ENCODE measurements at places on chromosomes 4 and X.

GRCh38 chr4:23897564-23898109 is 7.8 kb upstream of the PPARGC1A start:
- no peak for DNase-seq

- no peak for DNase-seq
Observed at GRCh38 chrX:123648028-123648810, 84.6 kb downstream of the THOC2 start.

DNA sequence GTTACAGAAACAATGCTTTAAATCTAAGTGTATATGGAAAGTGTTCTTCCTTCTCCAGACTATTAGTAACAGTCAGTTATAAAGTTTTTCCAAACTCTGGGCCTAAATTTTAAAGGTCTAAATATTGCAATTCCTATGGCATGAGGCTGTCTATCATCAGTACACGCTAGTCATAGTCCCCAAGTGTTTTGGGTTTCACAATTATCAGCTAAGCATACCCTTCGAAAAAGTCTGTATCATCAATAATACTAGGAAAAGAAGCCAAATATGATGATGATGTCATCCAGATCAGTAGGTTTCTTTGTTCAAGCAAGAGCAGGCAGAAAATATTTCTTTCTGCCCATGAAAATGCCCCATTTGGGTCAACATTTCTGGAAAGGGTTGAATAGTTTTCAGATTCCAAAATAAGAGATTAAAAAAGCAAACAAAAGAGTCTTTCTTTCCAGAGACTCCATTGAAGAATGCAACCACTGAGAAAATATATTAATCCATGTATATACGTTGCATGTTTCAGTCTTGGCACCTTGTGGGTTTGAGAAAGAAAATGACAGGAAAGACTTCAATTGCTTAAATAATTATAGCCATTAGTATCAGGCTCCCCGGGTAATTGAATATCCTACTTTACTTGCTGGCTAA is 173.8 kb downstream of the CAMK2D start:
- DNase-seq, result no peak

- DNase-seq, result no peak
Observed at GRCh38 chr4:70619288-70619687, 9.3 kb upstream of the ENAM start.

- DNase-seq, result no peak
Observed at GRCh38 chrX:70046978-70047377, 2.8 kb downstream of the AWAT2 start.

DNA sequence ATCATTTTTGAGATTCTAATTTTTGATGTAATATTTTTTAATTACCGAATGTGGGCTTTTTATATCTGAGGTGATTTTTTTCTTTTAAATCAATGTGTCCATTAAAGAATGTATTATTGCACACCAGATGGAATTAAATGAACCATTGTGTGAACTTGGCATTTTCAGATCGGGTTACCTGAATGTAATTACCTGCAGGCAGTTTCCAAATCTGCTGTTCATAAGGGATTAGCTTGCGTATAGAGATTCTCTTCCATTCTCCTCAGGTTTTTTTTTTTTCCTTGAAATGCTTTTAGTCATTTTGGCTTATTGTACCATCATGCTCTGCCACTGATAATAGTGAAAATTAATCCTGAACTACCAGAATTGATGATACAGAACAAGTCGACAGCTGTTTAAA is 511.5 kb upstream of the ATOH1 start:
- no peak for DNase-seq

GRCh38 chr4:174119830-174120229 is 163.6 kb downstream of the FBXO8 start:
- DNase-seq, result no peak

DNA sequence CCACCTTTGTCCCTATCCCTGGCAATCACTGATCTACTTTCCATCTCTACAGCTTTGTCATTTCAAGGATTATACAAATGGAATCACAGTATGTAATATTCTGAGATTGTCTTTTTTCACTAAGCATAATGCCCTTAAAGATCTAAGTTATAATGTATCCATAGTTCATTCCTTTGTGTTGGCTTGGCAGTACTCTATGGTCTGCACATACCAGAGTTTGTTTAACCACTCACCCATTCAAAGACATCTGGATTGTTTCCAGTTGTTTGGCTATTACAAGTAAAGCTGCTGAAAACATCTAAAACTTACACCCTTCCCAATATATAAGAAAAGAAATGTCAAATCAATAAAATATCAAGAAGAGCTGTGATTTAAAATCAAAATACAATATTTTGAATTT is 26.0 kb upstream of the AWAT1 start:
- DNase-seq, result no peak

DNA sequence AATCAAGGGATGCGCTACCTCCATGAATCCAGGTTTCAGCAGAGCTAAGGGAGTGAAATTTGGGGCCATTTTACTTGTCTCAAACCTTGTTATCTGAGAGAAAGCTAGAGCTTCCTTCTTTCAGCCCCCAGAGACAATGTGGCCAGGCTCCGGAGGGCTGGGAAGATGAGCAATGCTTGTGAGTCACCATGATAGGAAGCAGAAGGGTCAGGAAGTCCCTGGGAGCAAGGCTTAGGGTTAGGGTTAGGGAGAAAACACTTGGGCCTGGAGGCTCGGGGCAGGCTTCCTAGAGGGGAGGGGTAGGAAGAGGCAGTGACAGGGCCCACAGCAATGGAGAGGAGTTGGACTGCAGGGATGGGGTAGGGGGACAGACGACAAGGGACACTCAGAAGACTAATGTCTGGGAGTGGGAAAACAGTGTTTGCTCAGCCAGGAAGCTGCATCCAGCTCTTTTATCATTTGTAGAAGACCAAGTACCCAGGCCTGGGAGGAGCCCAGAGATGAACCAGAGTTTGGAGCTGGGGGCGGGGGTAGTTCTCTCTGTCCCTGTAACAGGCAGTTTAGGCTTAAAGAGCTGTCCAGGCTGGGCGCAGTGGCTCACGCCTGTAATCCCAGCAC is 16.4 kb upstream of the PORCN start:
- no peak for DNase-seq

DNA sequence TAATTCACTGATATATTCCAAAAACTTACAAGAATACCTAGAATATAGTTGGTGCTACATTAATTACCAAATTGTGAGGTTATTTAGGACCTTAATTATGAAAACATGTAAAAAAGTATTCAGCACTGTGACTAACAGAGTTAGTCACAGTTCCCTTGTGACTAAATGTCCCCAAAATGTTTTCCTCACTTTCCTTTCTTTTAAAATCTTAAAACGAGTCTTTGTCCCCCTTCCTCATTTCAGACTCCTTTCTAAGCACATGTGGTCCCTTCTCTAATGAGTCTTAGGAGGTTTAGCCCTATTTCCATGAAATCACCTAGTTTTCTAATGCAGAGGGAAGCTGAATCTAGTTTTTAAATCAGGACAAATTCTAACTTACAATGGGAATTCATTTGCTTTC is 175.0 kb downstream of the PPP3CA start:
- no peak for DNase-seq

DNA sequence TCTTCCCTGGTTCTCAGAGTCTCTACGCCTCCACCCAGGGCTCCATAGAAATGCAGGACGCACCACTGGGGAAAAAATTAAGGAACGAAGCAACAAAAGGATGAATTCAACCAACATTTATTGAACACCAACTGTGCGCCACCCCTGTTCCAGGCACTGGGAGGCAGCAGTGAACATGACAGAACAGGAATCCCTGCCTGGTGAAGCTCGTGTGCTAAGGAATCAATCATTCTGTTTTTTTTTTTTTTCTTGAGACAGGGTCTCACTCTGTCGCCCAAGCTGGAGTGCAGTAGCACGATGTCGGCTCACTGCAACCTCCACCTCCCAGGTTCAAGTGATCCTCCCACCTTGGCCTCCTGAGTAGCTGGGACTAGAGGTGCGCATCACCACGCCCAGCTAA is 1.9 kb upstream of the FTSJ1 start:
- no peak for DNase-seq

GRCh38 chr4:107991945-107992630 is 2.4 kb downstream of the HADH start:
- no peak for DNase-seq

- peak; percentile 43 for DNase-seq
Observed at GRCh38 chr4:113636877-113637276, 124.7 kb downstream of the CAMK2D start.

- no peak for DNase-seq
Observed at GRCh38 chr4:173277340-173277739, 56.8 kb downstream of the HMGB2 start.

DNA sequence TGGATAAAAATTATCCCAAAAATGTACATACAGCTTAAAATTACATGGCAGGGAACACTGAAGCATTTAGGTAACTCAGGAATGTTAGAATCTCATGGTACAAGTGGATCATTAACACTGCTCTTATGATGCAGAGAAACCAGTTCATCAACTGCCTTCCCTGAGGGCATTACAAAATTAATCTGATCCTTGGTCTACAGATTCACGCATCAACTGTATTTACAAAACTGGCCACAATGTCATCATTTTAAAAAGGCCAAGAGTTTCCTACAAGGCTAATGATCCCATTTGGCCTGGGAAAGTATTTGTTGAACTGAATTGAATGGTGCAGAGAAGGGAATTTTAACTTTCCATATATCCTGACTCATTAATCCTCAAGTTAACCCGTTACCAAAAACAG is 84.6 kb downstream of the TSPAN5 start:
- DNase-seq, result no peak

DNA sequence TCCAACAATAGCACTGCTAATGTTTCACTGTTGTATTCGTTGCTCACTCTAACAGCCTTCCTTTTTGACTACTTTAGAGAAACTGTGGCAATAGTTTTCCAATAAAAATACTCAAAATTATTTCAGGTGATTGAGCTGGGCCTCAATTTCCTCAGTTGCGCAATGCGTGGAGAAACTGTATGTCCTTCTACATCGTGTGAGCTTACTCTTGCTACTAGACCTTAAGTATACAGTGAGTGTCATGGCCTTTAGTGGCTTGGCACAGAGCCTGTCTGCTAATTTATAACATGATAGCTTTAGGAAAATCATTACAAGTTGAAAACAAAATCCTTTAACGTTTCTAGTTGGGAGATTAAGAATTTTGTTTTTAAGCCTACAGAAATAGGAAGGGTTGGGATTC is 114.5 kb downstream of the COL4A6 start:
- no peak for DNase-seq

- no peak for DNase-seq
Observed at GRCh38 chr4:72286185-72286584, 254.4 kb downstream of the NPFFR2 start.
